CD14-positive monocyte (primary cell): ENCODE measurements at places on chromosomes 13 and 19. TPM values are rescaled to one million over a fixed set of nuclear protein-coding genes. Genes with fewer than 3 reads are reported as not detected.

ITPKC gene
- 2.7 TPM for polyA plus RNA-seq

GPC5 gene
- not detected for polyA plus RNA-seq

GRCh38 chr13:35886332-35887114 lies 244.7 kb downstream of the DCLK1 start:
- no peak overlapping the region for H3K27ac ChIP-seq
- H3K4me1 ChIP-seq = no peaks in the 10 kb centered on the region

DNA sequence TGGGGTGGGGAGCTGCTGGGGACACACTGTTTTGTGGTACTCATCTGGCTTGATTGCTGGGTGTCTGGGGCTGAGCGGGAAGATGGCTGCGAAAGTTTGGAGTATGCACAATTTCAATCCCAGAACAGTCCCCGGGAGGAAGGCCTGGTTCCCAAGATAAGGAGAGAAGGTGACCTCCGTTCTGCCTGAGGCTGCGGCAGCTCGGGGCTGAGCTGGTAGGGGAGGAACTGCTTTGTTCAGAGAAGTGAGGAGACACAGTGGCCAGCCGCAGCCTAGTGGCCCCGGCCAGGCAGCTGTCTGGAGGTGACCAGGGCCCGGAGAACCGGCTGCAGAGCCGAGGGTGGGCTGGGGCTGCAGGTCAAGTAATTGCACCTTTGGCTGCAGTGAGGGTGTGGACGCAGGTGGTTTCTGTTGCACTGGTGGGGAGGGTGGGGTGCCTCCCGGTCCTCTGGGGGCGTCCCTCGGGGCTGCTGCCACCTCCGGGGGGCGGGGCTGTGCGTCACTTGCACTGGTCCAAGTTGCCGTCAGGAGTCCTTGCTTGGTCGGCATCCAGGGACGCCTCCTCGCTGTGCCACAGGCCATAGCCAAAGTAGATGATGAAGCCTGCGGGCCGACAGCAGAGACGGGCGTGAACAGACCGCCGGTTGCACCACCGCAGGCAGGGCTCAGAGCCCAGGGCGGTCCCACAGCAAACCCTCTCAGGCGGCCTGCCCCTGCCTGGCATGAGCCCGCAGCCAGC lies 81.3 kb downstream of the SLC7A1 start:
- no peak overlapping the region for H3K27ac ChIP-seq
- H3K27me3 ChIP-seq = no peaks in the 10 kb centered on the region
- no peak for DNase-seq
- no peak overlapping the region for H3K4me3 ChIP-seq
- peaks cover 90% of the 10 kb centered on the region for H3K36me3 ChIP-seq

DNA sequence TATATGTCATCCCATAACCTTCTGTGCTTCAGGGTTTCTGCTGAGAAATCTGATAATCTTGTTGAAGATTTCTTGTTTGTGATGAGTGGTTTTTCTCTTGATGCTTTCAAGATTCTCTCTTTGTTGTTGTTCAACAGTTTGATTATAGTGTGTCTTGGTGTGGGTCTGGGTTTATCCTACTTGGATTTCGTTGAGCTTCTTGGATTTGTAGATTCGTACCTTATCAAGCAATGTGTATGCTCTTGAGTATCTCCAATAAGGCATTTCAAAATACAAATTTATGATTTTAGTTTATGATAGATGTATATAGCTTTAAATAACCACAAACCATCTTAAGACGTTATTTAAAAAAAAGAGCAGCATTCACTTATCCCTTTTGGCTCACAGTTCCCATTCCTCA lies 57.5 kb downstream of the URI1 start:
- H3K4me1 ChIP-seq = no peaks in the 10 kb centered on the region
- peaks cover 2% of the 10 kb centered on the region for H3K36me3 ChIP-seq
- DNase-seq = no peak
- H3K4me3 ChIP-seq = no peak overlapping the region
- no peaks in the 10 kb centered on the region for H3K27me3 ChIP-seq

GRCh38 chr19:18421371-18421959 lies 2.3 kb downstream of the SSBP4 start:
- no peaks in the 10 kb centered on the region for H3K36me3 ChIP-seq
- H3K27me3 ChIP-seq = no peaks in the 10 kb centered on the region
- peaks cover 44% of the 10 kb centered on the region for H3K4me1 ChIP-seq
- peak overlapping the region; percentile 74 for H3K4me3 ChIP-seq

- no peak for DNase-seq
- H3K36me3 ChIP-seq = no peaks in the 10 kb centered on the region
- H3K27ac ChIP-seq = no peak overlapping the region
- H3K27me3 ChIP-seq = no peaks in the 10 kb centered on the region
- no peak overlapping the region for H3K4me3 ChIP-seq
- H3K4me1 ChIP-seq = no peaks in the 10 kb centered on the region
These were observed 74.3 kb upstream of the FAM216B start for GRCh38 chr13:42707048-42707447.

CPB2 gene
- 0.18 TPM for polyA plus RNA-seq

DNA sequence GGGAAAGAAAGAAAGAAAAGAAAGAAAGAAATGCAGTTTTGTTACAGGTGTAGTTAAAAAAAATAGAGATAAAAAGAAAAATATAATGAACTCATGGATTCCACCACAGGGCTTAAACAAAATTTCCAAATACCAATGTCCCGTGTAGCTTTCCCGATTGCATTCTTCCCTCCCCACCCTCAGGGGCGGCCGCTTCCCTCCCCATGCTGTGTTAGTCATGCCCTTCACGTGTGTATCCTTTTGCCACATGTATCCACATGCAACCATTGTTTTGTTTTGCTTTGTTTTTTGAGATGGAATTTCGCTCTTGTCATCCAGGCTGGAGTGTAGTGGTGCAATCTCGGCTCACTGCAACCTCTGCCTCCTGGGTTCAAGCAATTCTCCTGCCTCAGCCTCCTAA lies 3.6 kb upstream of the KMT5C start:
- no peaks in the 10 kb centered on the region for H3K36me3 ChIP-seq
- H3K4me3 ChIP-seq = no peak overlapping the region
- H3K27ac ChIP-seq = no peak overlapping the region
- H3K4me1 ChIP-seq = peaks cover 42% of the 10 kb centered on the region
- H3K27me3 ChIP-seq = no peaks in the 10 kb centered on the region

DNA sequence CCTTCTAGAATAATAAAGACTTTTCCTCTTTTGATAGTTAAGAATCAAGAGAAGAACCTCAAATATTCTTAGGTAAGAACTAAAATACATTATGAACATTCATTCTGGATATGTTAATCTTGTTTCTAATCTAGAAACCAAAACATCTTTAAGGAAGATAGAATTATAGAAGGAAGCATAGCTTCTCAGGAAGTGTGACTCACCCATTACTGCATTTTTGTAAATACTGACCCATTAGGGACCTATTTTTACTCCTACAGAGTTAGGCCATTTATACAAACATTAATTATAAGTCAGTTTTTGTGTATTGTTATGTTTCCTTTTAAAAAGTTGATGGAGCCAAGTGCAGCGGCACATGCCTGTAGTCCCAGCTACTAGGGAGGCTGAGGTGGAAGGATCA lies 147.1 kb downstream of the NUFIP1 start:
- no peak overlapping the region for H3K4me3 ChIP-seq
- no peak for DNase-seq
- no peaks in the 10 kb centered on the region for H3K27me3 ChIP-seq
- H3K27ac ChIP-seq = no peak overlapping the region

GRCh38 chr13:53807251-53807834 lies 778.7 kb downstream of the OLFM4 start:
- DNase-seq = no peak
- no peaks in the 10 kb centered on the region for H3K36me3 ChIP-seq
- H3K27ac ChIP-seq = no peak overlapping the region
- H3K27me3 ChIP-seq = no peaks in the 10 kb centered on the region

GRCh38 chr13:61734683-61735082 lies 319.0 kb upstream of the PCDH20 start:
- no peaks in the 10 kb centered on the region for H3K4me1 ChIP-seq
- no peak for DNase-seq
- H3K27me3 ChIP-seq = no peaks in the 10 kb centered on the region
- H3K27ac ChIP-seq = no peak overlapping the region
- no peaks in the 10 kb centered on the region for H3K36me3 ChIP-seq
- no peak overlapping the region for H3K4me3 ChIP-seq

ZNF610 gene
- polyA plus RNA-seq = not detected

RFX1 gene
- 0.95 TPM for polyA plus RNA-seq

LGALS14 gene
- not detected for polyA plus RNA-seq

- no peaks in the 10 kb centered on the region for H3K36me3 ChIP-seq
- H3K4me3 ChIP-seq = no peak overlapping the region
- H3K27me3 ChIP-seq = no peaks in the 10 kb centered on the region
- no peak overlapping the region for H3K27ac ChIP-seq
- no peak for DNase-seq
These were observed 69.2 kb downstream of the ZNF429 start for GRCh38 chr19:21574607-21575006.

DNA sequence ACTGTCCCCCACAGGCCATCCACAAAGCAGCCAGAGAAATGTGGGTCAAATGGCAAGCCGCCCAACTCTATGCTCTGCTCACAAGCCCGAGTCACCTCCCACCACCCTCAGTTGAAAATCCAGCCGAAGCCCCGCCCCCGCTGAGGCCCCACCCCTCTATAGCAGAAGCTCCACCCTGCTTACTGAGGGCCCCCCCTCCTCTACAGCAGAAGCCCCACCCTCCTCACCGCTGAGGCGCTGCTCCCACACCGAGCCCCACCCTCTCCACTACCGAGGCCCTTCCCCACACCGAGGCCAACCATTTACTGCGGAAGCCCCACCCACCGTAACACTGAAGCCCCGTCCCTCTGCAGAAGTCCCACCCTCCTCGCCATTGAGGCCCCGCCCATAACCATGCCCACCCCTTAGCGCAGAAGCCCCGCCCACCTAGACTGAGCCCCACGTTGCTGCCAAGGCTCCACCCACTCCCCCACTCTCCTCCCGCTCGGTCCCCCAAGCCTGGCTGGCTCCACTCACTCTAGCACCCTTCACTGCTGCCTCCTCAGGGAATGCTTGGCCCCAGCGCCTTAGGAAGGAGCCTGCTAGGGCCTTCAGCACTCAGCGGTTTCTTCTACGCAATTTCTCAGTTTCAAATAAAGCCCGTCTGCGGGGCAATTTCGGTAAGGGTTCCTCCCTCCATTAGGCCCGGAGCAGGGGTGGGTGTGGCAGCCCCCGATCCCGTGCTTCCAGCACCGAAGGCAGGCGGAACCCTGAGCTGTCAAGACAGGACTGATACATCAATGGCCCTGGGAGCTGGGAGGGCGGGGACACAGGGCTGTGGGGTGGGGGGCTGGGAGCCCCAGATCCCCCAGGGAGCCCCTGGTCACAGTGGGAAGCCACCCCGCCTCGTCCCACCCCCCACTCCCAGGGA lies 9.0 kb upstream of the MYDGF start:
- H3K27me3 ChIP-seq = no peaks in the 10 kb centered on the region
- H3K4me3 ChIP-seq = no peak overlapping the region
- no peak overlapping the region for H3K27ac ChIP-seq

KCNN4 gene
- 17.1 TPM for polyA plus RNA-seq

GRCh38 chr13:37109051-37109678 lies 3.7 kb upstream of the CSNK1A1L start:
- no peak overlapping the region for H3K27ac ChIP-seq
- H3K4me3 ChIP-seq = no peak overlapping the region
- no peaks in the 10 kb centered on the region for H3K4me1 ChIP-seq
- no peaks in the 10 kb centered on the region for H3K36me3 ChIP-seq
- H3K27me3 ChIP-seq = no peaks in the 10 kb centered on the region

ARHGAP45 gene
- 108 TPM for polyA plus RNA-seq

STAP2 gene
- not detected for polyA plus RNA-seq

DOCK6 gene
- polyA plus RNA-seq = 0.03 TPM

GRCh38 chr19:19554074-19555023 lies 16.3 kb downstream of the CILP2 start:
- no peaks in the 10 kb centered on the region for H3K36me3 ChIP-seq
- peaks cover 1% of the 10 kb centered on the region for H3K4me1 ChIP-seq
- H3K4me3 ChIP-seq = no peak overlapping the region
- H3K27me3 ChIP-seq = no peaks in the 10 kb centered on the region
- H3K27ac ChIP-seq = no peak overlapping the region

LILRA1 gene
- 136 and 141 TPM in 2 replicates for polyA plus RNA-seq

- H3K4me1 ChIP-seq = no peaks in the 10 kb centered on the region
- no peaks in the 10 kb centered on the region for H3K36me3 ChIP-seq
- DNase-seq = no peak
- no peak overlapping the region for H3K4me3 ChIP-seq
These were observed 24.2 kb downstream of the MIPEP start for GRCh38 chr13:23865026-23865425.

C19orf81 gene
- not detected for polyA plus RNA-seq

DNA sequence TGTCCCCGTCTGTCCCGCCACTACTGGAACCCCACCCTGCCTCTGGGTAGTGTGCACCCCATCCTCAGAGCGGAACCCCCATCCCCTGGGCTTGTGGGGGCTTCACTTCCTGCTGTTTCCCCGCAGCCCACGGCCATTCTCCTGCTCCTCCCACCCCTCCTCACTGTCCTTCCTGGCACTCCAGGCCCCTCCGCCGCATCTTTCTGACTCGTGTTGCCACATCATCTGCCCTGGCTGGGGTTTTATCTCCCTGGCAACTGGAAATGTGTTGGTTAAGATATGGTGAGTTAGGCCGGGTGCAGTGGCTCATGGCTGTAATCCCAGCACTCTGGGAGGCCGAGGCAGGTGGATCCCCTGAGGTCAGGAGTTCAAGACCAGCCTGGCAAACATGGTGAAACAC lies 37.3 kb downstream of the KDM4B start:
- peaks cover 2% of the 10 kb centered on the region for H3K36me3 ChIP-seq
- DNase-seq = no peak
- H3K4me1 ChIP-seq = no peaks in the 10 kb centered on the region
- H3K27me3 ChIP-seq = no peaks in the 10 kb centered on the region
- no peak overlapping the region for H3K27ac ChIP-seq

GRCh38 chr13:21826214-21827015 lies 155.5 kb downstream of the FGF9 start:
- no peaks in the 10 kb centered on the region for H3K36me3 ChIP-seq
- H3K27ac ChIP-seq = no peak overlapping the region
- no peak overlapping the region for H3K4me3 ChIP-seq
- H3K27me3 ChIP-seq = no peaks in the 10 kb centered on the region

DNA sequence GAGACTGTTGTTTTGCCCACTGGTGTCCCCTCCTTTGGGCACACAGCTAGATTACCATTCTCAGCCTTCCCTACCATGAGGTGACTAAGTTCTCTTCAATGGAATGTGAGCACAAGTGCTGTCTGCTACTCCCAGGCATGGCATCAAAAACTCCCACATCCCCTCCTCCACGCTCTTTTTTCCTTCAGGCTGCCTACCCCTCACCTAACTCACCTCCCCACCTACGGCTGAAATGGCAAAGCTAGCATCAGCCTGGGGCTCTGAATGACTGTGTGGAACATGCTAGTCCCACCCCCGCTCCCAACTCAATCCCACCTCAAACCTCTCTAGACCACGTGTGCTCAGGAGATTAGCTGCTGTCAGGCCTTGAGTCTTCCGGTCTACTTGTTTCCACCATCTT lies 512.2 kb downstream of the DIAPH3 start:
- no peaks in the 10 kb centered on the region for H3K4me1 ChIP-seq
- no peak overlapping the region for H3K4me3 ChIP-seq
- no peaks in the 10 kb centered on the region for H3K36me3 ChIP-seq
- H3K27me3 ChIP-seq = peaks cover 2% of the 10 kb centered on the region
- no peak for DNase-seq

GRCh38 chr19:32878988-32879387 lies 9.4 kb upstream of the SLC7A9 start:
- H3K4me1 ChIP-seq = no peaks in the 10 kb centered on the region
- H3K27ac ChIP-seq = no peak overlapping the region
- DNase-seq = no peak
- no peaks in the 10 kb centered on the region for H3K27me3 ChIP-seq
- no peak overlapping the region for H3K4me3 ChIP-seq
